ENCODE measurements at places on chromosomes 12 and 14.
A peak's percentile ranks its signal among the peaks of the same experiment; 100 is the strongest.

DNA sequence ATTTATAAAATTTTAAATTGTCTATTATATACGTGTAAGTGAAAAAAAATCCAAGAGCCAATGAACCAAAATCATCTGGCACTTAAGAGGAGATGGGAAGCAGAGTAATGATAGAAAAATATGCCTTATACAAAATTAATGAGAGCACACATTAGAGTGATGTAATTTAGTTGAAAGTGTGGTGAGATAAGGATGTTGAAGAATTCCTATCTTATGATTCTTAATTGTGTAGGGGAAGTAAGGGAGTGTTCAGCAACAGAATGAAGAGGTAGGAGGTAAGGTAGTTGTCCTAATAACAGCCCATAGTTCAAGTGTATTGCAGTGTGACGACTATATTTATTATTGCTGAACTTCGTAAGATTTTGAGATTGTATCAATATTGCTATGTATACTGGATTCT is 843.4 kb upstream of the FLRT2 start:
- DNase-seq, result no peak

DNA sequence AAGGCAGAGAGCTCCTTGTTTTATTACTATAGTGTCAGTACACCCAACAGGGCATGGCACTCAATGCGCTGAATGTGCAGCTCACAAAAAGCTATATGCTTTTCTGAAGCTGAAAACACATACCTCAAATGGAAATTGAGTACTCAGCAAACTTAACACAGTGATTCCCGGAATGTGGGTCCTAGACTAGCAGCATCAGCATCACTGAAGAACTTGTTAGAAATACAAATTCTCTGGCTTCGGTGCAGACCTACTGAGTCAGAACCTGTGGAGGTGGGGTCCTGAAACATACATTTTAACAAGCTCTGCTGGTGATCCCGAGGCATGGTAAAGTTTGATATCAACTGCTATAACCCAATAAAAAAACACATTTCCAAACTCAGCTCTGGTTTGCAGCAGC is 14.9 kb downstream of the RERG start:
- no peak for DNase-seq

DNA sequence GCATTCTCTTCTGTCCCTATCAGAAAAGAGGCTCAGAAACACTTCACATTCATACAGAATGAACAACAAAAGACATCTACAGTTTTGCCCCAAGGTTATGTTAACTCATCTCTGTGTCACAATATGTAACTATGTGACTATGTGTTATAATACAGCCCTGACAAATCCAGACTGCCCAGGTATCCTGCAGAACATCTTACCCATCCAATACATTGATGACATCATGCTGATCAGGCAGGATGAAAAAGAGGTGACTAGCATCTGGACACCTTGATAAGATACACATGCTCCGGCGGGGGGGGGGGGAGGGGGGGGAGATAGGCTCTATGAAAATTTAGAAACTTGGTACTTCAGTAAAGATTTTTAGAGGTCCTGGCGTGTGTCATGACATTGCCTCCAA is 8.3 kb upstream of the GNS start:
- no peak for DNase-seq

DNA sequence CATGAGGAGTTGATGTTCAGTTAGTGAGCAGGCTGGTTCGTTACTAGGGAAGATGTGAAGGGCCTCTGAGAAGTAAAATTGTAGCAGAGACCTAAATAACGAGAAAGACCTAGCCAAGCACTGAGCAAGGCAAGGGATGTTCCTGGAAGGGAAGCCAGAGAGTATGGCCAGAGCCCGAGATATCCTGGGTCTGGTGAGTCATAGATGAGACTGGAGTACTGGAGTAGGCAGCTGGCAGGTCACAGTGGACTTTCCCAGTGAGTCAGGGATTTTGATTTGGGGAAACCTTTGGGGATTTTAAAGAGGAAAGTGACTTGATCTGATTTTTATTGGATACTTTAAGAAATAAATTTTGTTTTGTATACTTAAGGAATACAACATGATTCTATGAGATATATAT is 369.0 kb downstream of the DIO2 start:
- no peak for DNase-seq

- no peak for DNase-seq
These were observed 156.1 kb downstream of the VRK1 start for GRCh38 chr14:96953087-96953874.

- no peak for DNase-seq
These were observed 199.4 kb upstream of the RTL1 start for GRCh38 chr14:101102875-101103274.

GRCh38 chr12:42221726-42222125 is 16.3 kb downstream of the YAF2 start:
- DNase-seq, result no peak

GRCh38 chr14:22900081-22900799 is 17.2 kb downstream of the REM2 start:
- peak; percentile 64 for DNase-seq

DNA sequence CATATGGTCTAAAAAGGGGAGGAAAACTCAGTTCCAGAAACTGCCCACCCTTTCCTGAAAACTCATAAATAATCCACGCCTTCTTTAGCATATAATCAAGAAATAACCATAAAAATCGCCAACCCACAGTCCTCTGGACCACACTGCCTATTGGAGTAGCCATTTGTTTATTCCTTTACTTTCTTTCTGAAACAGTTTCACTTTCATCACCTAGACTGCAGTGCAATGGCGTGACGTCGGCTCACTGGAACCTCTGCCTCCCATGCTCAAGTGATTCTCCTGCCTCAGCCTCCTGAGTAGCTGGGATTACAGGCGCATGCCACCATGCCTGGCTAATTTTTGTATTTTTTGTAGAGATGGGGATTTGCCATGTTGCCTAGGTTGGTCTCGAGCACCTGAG is 44.2 kb downstream of the CLMN start:
- DNase-seq, result no peak

GRCh38 chr12:6039894-6040601 is 84.4 kb downstream of the VWF start:
- DNase-seq, result peak; percentile 65

DNA sequence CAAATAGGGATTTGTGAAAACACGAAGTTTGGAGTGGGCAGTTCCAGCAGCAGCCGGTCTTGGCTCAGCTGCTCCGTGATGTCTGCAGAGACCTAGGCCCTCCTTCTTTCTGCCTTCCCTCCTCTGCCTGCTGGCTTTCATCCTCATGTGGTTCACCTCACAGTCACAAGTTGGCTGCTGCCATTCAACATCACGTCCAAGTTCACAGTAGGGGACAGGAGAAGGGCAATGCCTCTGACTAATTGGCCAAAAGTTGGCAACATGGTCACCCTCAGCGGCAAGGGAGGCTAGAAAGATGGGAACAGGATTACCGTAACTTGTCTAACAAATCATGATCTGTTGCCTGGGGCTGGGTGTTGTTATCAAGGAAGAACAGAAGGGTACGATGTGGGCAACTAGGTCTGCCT is 7.8 kb upstream of the CACNA2D4 start:
- DNase-seq, result no peak

GRCh38 chr14:68011406-68012028 is 191.9 kb downstream of the RAD51B start:
- no peak for DNase-seq

DNA sequence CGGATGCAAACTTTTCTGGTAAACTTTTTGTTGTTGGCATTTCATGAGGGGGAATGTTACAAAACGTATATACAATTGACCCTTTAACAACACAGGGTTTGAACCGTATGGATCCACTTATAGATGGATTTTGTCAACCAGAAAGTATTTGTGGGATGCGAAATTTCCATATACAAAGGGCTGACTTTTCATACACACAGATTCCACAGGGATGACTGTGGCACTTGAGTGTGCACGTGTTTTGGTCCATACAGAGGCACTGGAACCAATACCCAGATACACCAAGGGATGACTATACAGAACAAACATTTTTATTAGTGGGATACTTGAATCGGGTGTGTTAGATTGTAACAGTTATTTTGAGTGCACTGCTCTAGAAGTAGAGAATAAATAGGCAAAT is 29.8 kb upstream of the CCT2 start:
- DNase-seq, result no peak

GRCh38 chr12:114416028-114416427 is 10.1 kb upstream of the TBX5 start:
- no peak for DNase-seq

DNA sequence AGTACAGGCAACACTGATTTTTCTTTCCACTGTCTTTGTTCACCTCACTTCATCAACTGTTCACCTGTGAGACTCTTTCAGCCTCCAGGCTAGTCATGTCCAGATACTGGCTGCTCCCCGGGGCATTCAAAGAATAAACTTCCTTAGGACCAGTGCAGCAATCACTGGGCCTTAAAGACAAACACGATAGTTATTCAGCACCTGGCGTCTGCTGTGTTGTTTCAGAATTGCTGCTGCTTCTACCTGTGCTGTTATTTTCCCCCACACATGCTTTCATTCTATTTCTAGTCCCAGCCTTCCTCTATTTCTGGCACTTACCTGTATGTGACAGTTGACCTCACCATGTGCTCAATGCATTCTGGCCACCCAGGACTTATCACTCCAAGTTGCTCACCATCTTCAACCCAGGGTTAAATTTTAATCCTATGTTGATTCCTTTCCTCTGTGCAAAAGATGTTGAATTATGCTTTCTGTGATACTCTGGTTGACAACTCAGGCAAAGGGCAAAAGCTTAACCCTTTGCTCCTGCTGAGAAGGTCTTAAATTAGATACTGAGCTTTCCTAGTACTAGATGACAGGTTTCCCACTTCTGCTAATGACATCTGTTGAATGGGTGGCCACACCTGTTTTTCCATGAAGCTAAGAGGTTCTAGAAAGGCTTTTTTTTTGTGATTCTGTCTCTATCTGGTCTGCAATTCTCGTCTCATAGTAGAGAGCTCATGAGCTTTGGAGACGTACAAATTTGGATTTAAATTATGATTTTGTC is 41.4 kb downstream of the PTPRQ start:
- no peak for DNase-seq

GRCh38 chr14:25197885-25198284 is 147.9 kb upstream of the STXBP6 start:
- no peak for DNase-seq

- DNase-seq, result no peak
These were observed 6.5 kb downstream of the BHLHE41 start for GRCh38 chr12:26118308-26118707.

- DNase-seq, result no peak
These were observed 28.6 kb downstream of the CALM1 start for GRCh38 chr14:90425373-90425879.

DNA sequence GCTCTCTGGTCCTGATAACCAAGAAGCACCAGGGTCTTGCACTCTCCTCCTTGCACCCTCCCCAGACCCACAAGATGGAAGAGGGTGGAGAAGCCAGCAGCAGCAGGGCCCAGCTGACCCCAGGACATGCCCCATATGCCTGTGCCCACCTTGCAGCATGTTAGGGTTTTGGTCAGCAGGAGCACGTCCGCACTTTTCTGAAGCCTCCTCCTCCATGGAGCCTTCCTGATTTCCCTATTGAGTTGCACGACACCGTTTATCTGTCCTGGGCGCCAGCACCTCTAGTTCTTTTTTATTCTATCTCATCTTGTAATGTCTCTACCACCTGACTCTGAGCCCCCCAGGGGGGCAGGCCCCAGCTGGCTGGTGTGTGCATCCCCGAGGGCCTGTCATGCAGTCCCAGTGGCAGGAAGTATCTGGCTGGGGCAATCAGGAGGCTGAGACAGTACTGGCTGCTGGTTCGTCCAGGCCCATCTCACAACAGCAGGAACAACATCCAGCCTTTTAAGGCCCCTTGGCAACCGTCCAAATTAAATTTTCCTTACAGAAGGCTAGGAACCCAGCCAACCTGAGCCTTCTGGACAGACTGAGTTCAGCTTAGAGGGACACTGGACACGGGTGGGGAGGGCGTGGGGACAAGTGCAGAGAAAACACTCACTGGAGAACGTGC is 39.6 kb downstream of the CCDC85C start:
- DNase-seq, result no peak

GRCh38 chr14:106690333-106690891 is 1164.0 kb downstream of the TMEM121 start:
- no peak for DNase-seq

DNA sequence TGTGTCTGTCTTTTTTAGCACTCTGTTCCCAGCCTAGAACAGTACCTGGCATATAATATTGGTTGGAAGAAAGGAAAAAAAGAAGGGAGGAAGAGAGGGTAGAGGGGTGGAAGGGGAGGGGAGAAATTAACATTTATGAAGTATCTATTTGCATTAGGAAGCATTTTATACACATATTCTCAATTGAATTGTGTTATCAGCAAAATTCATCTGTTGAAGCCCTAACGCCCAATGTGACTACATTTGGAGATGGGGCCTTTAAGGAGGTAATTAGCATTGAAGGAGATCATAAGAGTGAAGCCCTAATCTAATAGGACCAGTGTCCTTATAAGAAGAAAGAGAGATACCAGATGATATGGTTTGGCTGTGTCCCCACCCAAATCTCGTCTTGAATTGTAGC is 30.2 kb upstream of the FICD start:
- DNase-seq, result no peak

- DNase-seq, result no peak
These were observed 979 bp downstream of the DDX54 start for GRCh38 chr12:113184098-113184899.

- DNase-seq, result peak; percentile 69
These were observed 9.2 kb downstream of the NIN start for GRCh38 chr14:50821510-50822464.

- DNase-seq, result no peak
These were observed 1.5 kb upstream of the KRT6A start for GRCh38 chr12:52494518-52494917.

- DNase-seq, result no peak
These were observed 34.1 kb downstream of the IFT43 start for GRCh38 chr14:76019676-76020075.

- DNase-seq, result no peak
These were observed 30.1 kb downstream of the MRPL42 start for GRCh38 chr12:93497456-93497855.

DNA sequence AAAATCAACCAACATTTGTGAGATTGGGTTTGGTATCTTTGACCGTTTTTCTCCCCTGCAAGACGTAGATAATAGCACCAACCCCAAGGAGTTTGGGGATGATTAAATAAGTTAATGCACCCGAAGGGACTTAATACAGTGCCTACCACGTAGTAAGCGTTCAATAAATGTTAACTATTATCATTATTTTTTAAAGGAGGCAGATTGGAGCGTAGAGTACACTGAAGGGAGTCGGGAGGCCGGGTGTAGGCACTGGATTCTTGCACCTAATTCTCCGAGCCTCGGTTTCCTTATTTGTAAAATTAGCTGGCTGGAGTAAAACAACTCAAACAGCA is 367 bp upstream of the FRS2 start:
- DNase-seq, result no peak

DNA sequence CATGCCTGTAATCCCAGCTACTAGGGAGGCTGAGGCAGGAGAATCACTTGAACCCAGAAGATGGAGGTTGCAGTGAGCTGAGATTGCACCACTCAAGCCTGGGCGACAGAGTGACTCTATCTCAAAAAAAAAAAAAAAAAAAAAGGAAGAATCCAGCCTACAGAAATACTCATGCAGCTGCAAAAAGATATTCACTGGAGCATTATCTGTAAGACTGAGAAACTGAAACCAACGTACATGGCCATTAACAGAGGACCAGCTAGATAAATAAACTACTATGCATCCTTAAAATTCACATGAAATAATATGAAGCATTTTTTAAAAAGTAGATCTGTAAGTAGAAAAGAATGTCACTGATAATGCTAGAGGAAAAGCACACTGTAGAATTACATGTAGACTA is 3.5 kb downstream of the SLC7A7 start:
- no peak for DNase-seq

- DNase-seq, result no peak
These were observed 325.5 kb downstream of the TMEM121 start for GRCh38 chr14:105851716-105852377.

GRCh38 chr14:64444140-64444539 is 21.2 kb upstream of the AKAP5 start:
- no peak for DNase-seq

- no peak for DNase-seq
These were observed 60.6 kb downstream of the NOC4L start for GRCh38 chr12:132204793-132205270.
